ENCODE measurements at places on chromosomes 13 and 19.

DNA sequence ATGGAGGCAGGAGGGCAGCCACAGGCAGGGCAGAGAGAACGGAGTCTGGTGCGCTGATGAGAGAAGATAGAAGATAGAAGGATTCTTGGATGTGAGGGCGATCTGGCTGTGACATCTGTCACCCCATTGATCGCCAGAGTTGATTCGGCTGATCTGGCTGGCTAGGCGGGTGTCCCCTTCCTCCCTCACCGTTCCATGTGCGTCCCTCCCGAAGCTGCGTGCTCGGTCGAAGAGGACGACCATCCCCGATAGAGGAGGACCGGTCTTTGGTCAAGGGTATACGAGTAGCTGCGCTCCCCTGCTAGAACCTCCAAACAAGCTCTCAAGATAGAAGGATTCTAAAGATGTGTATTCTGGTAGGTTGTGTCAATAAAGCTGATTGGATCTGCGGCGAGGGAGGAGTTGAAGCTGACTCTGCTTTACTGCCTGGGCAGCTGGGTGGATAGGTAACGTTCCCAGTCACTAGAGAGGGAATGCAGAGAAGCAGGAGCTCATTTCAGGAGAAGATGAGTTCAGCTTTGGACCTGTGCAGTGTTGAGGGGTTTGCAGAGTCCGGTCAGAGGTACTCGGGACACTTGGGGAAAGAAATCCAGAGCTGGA, 5.1 kb downstream of the UBAC2 start:
- no peak for DNase-seq

- no peak for DNase-seq
Measured at GRCh38 chr13:23754997-23755396, 134.2 kb downstream of the MIPEP start.

DNA sequence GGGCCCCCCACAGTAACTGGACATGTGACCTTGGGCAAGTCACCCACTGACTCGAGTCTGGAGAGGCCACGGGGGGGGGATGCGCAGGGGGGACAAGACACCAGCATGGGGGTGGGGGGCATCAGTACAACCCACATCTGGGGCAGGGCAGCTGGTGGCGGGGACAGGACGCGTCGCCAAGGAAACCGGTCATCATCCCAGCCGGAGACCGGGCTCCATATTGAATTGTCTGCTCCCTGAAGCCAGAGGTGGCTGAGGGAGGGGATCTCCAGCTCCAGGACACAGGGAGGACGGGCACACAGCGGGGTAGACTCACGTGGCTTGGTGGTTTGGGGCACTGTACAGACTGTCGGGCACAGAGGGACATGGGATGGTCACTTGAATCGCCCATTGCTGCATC, 11.4 kb downstream of the ONECUT3 start:
- DNase-seq, result no peak

- no peak for DNase-seq
Measured at GRCh38 chr13:52926971-52927370, 78.5 kb upstream of the PCDH8 start.

DNA sequence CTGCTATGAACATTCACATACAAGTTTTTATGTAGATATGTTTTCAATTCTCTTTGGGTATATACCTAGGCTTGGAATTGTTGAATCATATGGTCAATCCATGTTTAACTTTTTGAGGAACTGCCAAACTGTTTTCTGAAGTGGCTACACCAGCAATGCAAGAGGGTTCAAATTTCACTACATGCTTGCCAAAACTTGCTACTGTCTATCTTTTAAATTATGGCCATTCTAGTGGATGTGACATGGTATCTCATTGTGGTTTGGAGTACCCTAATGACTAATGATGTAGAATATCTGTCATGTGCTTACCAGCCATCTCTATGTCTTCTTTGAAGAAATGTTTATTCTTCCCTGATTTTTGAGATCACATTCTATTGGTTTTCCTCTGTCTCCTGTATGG, 860.3 kb downstream of the DIAPH3 start:
- no peak for DNase-seq

DNA sequence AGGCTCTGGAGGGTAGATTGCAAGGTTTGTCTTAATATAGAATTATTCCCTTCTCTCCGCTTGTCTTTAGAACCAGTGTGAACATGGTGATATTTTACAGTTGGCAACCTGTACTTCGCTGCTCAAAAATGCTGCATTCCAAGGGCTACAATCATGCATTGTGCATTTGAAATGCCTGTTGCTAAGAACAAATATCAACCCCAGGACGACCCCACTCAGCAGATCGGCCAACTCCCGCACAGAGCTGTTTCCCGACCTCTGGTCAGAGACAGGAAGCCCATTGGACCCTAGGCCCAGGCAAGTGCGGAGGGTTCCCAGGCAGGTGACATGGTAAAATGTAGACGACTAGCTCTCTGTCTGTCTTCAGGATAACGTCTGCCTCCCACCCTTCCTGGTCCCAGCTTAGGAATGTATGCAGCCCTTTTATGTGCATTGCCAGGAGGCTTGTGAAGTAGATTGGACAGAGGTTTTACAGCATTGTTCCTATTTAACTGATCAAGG, 263.5 kb downstream of the FOXO1 start:
- no peak for DNase-seq

DNA sequence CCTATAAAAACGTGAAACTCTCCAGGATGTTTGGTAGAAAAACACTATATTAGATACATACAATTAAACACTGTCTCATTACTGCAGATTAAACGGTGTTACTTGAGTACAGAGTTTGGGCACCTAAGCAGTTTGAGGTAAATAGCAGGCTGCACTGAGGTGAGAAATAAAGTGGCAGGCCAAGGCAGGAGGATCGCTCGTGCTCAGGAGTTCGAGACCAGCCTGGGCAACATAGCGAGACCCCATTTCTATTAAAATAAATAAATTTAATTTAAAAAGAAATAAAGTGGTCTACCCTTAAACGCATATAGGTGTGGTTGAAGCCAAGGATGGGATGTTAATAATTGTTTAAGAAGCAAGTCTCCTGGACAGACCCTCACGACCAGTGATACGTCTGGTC, 1.2 kb downstream of the PSPC1 start:
- DNase-seq, result no peak

GRCh38 chr13:66585669-66586203, 644.4 kb downstream of the PCDH9 start:
- DNase-seq, result no peak

DNA sequence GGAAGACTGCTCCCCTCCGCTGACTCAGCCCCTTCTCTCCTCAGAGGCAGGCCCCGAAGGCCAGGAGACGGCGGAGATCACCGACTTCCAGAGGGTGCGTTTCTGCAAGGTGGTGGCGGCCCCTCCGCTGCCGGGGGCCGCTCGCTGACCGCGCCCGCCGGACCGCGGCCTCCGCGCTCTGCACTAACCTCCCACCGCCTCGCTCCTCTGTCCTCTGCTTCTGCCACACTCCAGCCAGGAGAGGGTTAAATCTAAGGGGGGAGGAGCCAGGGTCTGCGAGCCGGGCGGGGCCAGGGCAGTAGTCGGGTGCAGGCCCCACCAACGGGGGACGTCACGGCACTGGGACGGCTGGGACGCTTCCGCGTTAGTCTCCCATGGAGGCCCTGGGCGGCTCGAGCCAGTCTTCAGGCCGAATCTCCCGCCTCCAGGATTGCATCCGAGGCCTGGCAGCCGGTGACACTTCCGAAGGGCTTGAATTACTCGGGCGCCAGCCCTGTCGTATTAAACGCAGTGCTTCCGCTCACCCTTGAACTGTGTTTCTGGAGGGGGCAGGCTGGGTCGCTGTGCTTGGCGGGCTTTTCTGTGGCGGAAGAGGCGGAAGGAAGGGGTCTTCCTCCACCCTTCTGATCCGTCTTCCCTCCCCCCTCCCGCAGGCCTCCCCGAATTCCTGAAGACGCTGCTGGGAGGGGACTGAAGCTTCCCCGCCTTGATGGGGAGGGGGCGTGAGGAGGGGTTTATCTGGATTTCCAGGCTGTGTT, 1.2 kb upstream of the INAFM1 start:
- DNase-seq, result peak; percentile 79

- no peak for DNase-seq
Measured at GRCh38 chr19:3248728-3249326, 24.4 kb downstream of the CELF5 start.

DNA sequence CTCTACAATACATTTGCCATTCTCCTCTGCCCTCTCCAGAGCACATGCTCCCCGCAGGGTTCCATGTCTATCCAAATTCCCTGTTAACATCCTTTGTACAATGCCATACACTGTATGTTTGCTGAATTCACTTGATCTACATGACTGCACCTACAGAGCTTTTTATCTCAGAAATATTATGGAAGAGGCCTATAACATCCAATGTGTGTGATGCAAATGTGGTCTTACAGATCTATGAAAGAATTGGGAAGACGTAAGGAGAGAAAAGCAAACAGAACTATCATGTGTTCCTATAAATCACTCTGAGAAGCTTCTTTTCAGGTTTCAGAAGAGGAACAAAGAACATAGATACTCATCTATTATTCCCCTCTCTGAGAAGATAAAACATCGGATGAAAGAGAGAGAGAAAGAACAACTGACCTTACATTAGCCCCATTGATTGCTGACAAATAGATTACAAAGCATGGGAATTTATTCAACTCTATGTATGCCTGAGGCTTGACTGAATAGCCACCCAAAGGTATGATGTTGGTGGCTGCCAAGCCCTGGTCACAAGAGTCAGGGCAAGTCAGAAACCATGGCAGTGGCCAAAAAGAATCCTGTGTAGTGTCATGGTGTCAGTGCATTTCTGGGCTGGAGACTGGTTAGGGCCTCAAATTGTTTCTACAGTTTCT, 425.2 kb downstream of the FOXO1 start:
- no peak for DNase-seq

- DNase-seq, result peak; percentile 16
Measured at GRCh38 chr19:45103156-45103507, 10.2 kb downstream of the PPP1R37 start.

GRCh38 chr19:46859637-46860124, 1.1 kb upstream of the ARHGAP35 start:
- DNase-seq, result no peak

GRCh38 chr13:113598081-113598410, 13.5 kb downstream of the TFDP1 start:
- no peak for DNase-seq

DNA sequence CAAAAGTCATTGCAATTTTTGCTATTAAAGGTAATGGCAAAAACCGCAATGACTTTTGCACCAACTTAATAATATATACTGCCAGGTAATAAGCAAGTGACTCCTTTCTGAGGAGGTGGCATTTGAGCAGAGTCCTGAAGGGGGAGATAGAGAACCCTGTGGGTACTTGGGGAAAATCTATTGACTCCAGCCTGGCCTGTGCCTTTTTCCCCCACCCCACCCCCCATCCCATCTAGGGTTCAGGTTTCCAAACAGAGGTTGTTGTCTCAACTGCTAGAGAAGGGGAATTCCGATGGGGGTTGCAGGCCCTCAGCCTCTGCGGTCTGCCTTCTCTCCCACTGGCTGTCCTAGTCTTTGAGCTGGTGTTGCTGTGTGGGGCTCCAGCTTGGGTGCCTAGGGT, 11.5 kb downstream of the S1PR2 start:
- no peak for DNase-seq

- no peak for DNase-seq
Measured at GRCh38 chr13:113941571-113942191, 32.2 kb downstream of the C13orf46 start.

Measured in stimulated activated CD4-positive, alpha-beta T cell treated with anti-CD3 and anti-CD28 coated beads, Interleukin-15, amount 100 ng/mL, for 1 hour (primary cell).